ENCODE measurements at places on chromosomes 6 and 20. TPM values are rescaled to one million over a fixed set of nuclear protein-coding genes. Genes with fewer than 3 reads are reported as not detected.

DNA sequence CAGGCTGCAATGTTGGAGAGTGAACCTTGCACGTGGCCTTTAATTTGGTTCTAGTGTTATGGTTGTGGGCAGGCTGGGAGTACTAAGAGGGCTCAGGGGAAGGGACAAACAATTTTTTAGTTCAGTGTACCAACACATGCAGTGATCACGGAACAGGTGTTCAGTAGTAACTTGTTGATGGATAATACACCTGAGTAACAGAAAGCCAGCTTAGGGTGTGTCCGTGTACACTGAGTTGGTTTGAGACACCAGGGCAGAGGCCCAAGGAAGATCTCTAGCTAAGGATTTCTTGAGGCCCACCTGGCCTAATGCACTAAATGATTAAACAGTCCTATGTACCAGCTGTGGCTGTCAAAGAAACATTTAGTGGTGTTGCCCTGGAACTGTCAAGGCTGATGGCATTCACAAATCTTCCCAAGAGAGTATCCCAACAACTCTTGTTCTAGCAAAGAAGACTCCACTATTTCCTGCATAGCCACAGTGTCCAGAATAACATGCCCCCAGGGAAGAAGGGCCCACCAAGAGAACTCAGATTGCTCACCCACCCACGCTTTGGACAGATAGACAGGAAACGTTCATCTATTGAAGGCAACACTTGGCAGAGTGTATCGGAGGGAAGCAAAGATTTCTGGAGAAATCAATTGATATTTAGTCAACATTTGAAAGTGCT is 60.0 kb downstream of the CD83 start:
- DNase-seq, result no peak

GRCh38 chr20:8940326-8940725 is 128.6 kb upstream of the PLCB4 start:
- no peak for DNase-seq

GRCh38 chr20:36579996-36580545 is 6.7 kb downstream of the TGIF2 start:
- no peak for DNase-seq

DNA sequence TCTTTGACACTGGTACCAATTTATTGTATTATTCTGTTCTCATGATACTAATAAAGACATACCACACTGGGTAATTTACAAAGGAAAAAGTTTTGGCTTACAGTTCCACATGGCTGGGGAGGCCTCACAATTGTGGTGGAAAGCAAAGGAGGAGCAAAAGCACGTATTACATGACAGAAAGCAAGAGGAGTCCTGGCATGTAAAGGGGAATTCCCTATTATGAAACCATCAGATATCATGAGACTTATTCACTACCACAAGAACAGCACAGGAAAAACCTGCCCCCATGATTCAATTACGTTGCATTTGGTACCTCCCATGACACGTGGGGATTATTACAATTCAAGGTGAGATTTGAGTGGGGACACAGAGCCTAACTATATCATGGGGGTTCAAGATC is 43.4 kb downstream of the SLC22A2 start:
- no peak for DNase-seq

DNA sequence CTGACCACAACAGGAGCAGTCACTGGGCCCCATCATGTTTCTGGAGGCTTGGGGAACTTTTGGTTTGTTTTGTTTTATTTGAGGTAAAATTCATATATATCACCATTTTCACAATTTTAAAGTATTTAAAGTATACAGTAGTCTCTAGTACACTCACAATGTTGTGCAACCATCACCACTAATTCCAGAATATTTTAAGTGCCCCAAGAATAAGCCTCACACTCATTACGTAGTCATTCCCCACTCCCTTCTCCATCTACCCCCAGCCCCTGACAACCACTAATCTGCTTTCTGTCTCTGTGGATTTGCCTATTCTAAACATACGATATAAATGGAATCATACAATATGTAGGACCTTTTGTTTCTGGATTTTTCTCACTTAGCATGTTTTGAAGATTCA is 29.0 kb downstream of the RTN4IP1 start:
- no peak for DNase-seq

DNA sequence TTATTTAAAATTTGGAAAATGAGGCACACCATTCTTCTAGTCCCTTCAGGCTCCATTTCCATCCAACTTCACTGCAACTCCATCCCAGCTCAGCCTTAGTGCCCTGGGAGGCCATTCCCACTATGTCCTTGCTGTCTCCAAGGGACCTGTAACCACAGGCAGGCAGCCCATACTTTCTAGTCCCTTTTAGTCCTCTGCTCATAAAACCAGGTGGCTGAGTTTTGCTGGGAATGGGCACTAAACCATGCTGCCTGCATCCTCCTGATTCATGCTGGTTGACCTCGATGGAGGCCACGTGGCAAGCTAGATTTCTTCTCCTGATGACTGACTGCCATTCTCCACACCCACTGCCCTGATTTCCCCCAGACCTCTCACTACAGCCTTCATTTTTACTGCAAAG is 27.5 kb upstream of the MYMX start:
- DNase-seq, result no peak

- DNase-seq, result peak; percentile 52
Measured at GRCh38 chr6:116278854-116279231, 887 bp downstream of the TSPYL1 start.

- peak; percentile 78 for DNase-seq
Measured at GRCh38 chr20:2751878-2752566, 48.4 kb downstream of the CPXM1 start.

GRCh38 chr6:169445661-169446581 is 192.3 kb upstream of the THBS2 start:
- DNase-seq, result no peak

DSN1 gene
- 20.4 TPM for total RNA-seq

RNF5 gene
- total RNA-seq, result 51.7 TPM

GATA5 gene
- not detected for total RNA-seq
